ENCODE measurements at places on chromosomes 3 and 15. TPM values are rescaled to one million over a fixed set of nuclear protein-coding genes. Genes with fewer than 3 reads are reported as not detected.
A peak's percentile ranks its signal among the peaks of the same experiment; 100 is the strongest.

GRCh38 chr3:122679882-122680474 is 661 bp upstream of the PARP14 start:
- H3K4me1 ChIP-seq: peaks cover 30% of the 10 kb centered on the region
- no peaks in the 10 kb centered on the region for H3K27me3 ChIP-seq
- H3K36me3 ChIP-seq: no peaks in the 10 kb centered on the region

GRCh38 chr3:123150449-123151215 is 51.1 kb upstream of the SEC22A start:
- no peaks in the 10 kb centered on the region for H3K27me3 ChIP-seq
- no peak overlapping the region for H3K27ac ChIP-seq
- peaks cover 84% of the 10 kb centered on the region for H3K36me3 ChIP-seq
- DNase-seq: no peak
- no peak overlapping the region for H3K4me3 ChIP-seq

GRCh38 chr15:33190539-33190938 is 4.0 kb downstream of the FMN1 start:
- H3K27me3 ChIP-seq: no peaks in the 10 kb centered on the region
- H3K36me3 ChIP-seq: no peaks in the 10 kb centered on the region
- no peak overlapping the region for H3K27ac ChIP-seq
- no peaks in the 10 kb centered on the region for H3K4me1 ChIP-seq

DNA sequence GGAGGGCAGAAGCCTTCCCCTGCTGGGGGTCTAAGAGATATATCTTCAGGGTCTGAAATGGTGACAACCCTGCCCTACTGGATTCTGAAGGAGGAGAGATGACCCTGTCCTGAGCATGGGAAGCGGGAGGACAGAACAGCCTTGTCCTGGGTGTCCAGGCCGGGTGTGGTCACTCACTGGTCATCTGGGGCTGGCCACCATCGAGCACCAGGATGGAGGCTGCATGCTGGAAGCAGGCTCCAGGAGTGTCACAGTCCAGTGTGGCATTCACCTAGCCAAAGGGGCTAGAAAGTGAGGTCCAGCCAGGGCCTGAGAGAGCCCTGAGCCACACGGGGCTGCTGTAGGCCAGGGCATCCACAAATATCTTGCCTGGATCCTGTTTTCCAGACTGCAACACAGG is 5.2 kb downstream of the CDHR4 start:
- DNase-seq: no peak
- H3K27ac ChIP-seq: no peak overlapping the region
- peaks cover 44% of the 10 kb centered on the region for H3K4me1 ChIP-seq
- no peak overlapping the region for H3K4me3 ChIP-seq
- H3K27me3 ChIP-seq: no peaks in the 10 kb centered on the region

DNA sequence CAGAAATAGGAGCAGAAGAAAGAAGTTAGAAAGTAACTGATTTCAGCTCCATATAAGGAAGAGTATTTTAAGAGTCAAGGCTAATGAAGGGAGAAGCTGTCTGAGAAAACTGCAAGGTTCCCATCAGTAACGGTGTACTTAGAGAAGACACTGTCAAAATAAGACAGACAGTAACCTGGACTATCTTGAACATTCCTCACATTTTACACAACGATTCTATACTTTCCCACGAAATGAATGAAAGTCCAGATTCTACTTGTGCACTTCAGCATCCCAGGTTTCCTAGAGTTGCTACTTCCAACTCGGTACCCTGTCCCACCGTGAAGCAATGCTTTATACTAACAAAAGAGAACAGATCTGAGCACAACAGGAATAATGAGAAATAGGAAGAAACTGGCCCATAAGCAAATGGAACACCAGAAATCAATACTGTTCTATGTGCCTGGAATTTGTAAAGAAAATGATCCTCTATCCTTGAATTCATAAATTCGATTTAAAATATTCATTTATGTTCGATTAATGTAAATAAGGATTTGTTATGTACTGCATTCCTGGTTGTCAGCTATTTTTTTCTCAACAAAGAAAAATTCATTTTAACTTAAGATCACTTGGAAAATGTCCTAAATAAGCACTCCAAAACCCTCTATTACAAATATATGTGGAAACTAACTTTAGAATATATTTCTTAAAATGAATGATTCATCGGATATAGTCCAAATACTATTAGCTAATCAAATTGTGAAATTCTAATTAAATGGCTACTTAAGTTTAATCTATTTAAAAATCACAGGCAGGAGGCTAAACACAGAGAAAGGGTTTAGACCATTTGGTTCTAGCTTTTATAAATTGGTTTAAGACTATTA is 1.5 kb downstream of the C3orf70 start:
- H3K27ac ChIP-seq: no peak overlapping the region
- peaks cover 26% of the 10 kb centered on the region for H3K27me3 ChIP-seq
- H3K36me3 ChIP-seq: no peaks in the 10 kb centered on the region
- DNase-seq: no peak
- H3K4me1 ChIP-seq: peaks cover 32% of the 10 kb centered on the region
- H3K4me3 ChIP-seq: peak overlapping the region; percentile 51

GRCh38 chr3:197889204-197889930 is 60.6 kb upstream of the RPL35A start:
- H3K36me3 ChIP-seq: no peaks in the 10 kb centered on the region
- H3K27ac ChIP-seq: no peak overlapping the region
- no peak for DNase-seq
- H3K4me3 ChIP-seq: no peak overlapping the region
- H3K27me3 ChIP-seq: no peaks in the 10 kb centered on the region

- H3K4me3 ChIP-seq: no peak overlapping the region
- no peak overlapping the region for H3K27ac ChIP-seq
- no peaks in the 10 kb centered on the region for H3K36me3 ChIP-seq
- H3K4me1 ChIP-seq: no peaks in the 10 kb centered on the region
- no peak for DNase-seq
Measured at GRCh38 chr3:15875016-15875689, 77.4 kb upstream of the ANKRD28 start.

GRCh38 chr3:60575718-60576272 is 675.5 kb downstream of the FHIT start:
- H3K27ac ChIP-seq: no peak overlapping the region
- no peaks in the 10 kb centered on the region for H3K36me3 ChIP-seq
- no peaks in the 10 kb centered on the region for H3K4me1 ChIP-seq
- no peak for DNase-seq
- no peak overlapping the region for H3K4me3 ChIP-seq

DNA sequence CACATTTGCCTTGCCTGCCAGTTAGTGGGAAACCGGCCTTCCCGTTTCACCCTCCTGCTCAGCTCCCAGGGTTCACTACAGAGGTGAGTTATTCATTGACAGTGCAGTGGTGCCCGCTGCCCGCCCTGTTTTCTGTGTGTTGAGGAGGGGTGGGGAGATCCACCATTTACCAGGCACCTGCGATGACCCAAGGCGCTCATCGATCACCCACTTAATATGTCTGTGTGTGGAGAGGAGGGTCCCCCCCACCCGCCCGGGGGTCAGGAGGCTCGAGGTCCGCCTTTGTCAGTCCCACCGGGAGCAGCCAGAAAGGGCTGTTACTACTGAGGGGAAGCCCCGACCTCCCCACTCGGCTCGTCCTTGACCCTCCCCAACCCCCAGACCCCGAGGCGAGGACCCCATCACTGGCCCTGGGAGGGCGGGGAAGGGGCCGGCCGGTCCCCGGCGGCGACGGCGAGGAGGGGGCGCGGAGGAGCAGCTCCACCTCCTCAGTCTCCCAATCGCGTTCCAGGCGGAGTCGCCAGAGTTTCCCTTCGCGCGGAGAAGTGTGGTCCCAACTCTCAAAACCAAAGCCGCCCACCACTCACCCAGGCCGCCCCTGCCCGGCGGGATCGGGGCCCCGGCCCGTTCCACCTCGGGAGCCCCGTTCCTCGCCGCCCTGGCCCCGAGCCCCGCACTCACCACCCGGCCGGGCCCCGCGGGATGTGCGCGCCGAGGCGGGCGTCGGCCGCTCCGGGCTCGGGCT is 1.1 kb downstream of the PLXNB1 start:
- H3K4me1 ChIP-seq: peaks cover 83% of the 10 kb centered on the region
- H3K36me3 ChIP-seq: peaks cover 20% of the 10 kb centered on the region
- H3K27ac ChIP-seq: peak overlapping the region; percentile 99
- H3K27me3 ChIP-seq: no peaks in the 10 kb centered on the region
- DNase-seq: peak; percentile 90

DNA sequence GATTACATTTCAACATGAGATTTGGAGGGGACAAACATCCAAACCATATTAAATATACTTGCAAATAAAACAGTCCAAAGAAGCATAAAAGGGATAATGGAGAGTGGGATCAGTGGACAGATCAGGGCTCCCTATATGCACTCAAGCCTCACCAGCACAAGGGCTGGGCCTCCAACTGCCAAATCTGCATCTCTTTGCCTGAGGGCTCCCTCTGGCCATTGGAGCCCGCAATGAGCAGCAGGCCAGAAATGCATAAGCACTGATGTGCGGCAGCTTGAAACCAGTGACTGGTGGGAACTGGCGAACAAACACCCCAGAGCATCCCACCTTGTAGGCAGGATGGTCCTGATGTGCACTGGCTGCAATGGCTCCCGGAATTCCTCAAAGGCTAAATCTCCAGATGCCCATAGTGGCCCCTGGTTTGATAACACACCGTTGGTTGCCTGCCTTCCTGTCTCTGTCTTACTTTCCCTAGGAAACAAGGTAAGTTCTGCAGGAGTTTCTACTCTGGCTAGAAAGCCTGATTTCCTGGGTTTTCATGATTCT is 55.9 kb upstream of the POMGNT2 start:
- peaks cover 8% of the 10 kb centered on the region for H3K27me3 ChIP-seq
- no peak for DNase-seq
- no peaks in the 10 kb centered on the region for H3K4me1 ChIP-seq
- no peak overlapping the region for H3K4me3 ChIP-seq
- H3K27ac ChIP-seq: no peak overlapping the region
- no peaks in the 10 kb centered on the region for H3K36me3 ChIP-seq

DNA sequence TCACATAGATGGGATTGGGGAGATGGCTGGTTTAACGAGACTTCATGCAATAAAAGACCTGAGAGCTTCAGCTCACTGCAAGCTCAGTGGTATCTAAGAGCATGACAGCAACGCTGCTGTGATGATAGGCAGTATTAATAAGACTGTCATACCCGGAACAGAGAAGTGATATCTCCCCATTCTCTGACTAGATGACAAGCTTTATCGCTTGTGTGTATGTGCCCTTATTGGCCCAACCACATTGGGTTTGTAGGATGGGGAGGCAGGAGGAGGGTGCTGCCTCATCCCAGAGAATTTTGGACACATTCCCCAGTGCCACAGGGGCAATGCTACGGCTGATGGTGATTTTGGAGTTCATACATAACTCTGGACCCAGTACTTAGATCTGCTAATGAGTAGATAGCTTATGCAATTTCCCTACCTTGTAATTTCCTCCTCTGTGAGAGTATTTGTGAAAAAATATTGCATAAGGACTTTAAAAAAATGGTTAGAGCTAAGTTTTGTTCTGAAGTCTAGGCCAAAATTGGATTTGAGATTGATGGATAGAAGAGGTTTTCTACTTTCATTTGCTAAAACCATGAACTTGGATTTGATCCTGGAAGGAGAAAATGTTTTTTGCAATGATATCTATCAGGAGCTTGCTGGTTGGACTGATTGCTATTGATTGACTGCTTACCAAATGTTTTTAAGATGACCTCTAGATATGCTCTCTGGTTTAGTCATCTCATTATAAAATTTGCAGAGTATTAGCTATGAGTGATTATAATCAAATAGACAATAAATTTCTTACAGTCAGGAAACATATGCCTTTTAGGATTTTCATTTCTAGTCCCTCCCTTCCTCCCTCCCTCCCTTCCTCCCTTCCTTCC is 14.0 kb upstream of the TMEM212 start:
- peaks cover 79% of the 10 kb centered on the region for H3K4me1 ChIP-seq
- H3K27me3 ChIP-seq: no peaks in the 10 kb centered on the region
- no peak overlapping the region for H3K27ac ChIP-seq

GRCh38 chr3:12275974-12276650 is 12.8 kb upstream of the PPARG start:
- DNase-seq: no peak
- H3K36me3 ChIP-seq: no peaks in the 10 kb centered on the region
- H3K27ac ChIP-seq: no peak overlapping the region
- H3K27me3 ChIP-seq: no peaks in the 10 kb centered on the region
- no peak overlapping the region for H3K4me3 ChIP-seq

DNA sequence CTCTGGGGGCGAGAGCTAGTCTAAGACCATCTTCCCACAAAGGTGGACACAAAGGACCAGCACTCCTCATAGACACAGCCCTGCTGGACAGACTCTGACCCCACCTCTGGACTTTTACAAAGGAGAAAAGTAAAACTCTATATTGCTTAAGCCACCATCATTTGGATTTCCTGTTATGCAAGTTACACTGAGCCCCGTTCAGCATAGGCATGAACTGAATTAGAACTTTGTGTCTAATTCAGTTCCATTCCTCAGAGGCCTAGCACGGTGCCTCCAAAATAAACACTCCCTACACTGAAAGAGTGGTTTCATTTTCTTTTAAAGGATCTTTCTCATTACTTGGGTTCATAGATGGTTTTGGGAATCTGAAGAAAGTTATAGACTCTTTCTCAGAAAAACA is 79.2 kb upstream of the OCA2 start:
- no peak overlapping the region for H3K4me3 ChIP-seq
- H3K27me3 ChIP-seq: no peaks in the 10 kb centered on the region
- peaks cover 1% of the 10 kb centered on the region for H3K36me3 ChIP-seq
- peak; percentile 4 for DNase-seq
- peak overlapping the region; percentile 15 for H3K27ac ChIP-seq

- no peak overlapping the region for H3K27ac ChIP-seq
- no peaks in the 10 kb centered on the region for H3K4me1 ChIP-seq
- H3K27me3 ChIP-seq: no peaks in the 10 kb centered on the region
- no peaks in the 10 kb centered on the region for H3K36me3 ChIP-seq
- DNase-seq: no peak
Measured at GRCh38 chr3:103195216-103195615, 760.4 kb downstream of the ZPLD1 start.

DNA sequence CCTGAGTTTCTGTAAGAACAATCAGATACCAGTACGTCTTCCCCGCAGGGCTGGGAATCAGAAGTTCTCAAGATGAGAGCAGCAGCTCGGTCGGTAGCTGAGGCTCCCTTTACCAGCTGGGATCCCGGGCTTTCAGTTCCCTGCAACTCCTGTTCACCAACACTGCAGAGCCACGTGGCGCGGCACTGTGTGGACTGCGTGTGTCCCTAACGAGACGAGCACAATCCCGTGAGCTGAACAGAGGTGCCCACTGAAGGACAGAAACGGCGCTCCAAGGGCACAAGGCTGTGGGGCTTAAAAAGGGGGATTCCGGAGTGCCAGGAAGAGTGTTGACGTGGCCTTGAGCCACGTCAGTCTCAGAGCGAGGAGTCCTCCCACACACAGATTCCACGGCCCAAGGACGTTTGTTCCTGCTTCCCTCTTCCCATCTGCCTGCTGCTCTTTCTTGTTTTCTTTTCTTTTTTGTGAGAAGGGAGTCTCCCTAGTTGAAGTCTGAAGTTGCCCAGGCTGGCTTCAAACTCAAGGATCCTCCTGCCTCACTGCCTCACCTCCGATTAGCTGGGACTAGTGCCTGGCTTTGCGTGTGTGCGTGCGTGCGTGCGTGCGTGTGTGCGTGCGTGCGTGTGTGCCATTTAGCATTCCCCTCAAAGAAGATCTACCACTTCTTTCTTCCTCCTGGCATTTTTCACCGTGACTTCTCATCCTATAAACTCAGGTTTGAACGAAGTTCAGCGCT is 37.1 kb upstream of the RPL35A start:
- H3K27me3 ChIP-seq: no peaks in the 10 kb centered on the region
- H3K27ac ChIP-seq: no peak overlapping the region
- no peaks in the 10 kb centered on the region for H3K36me3 ChIP-seq
- H3K4me3 ChIP-seq: no peak overlapping the region

The SHC4 gene
- total RNA-seq: 0.04 TPM

The SAXO2 gene
- 1.5 TPM for total RNA-seq

The CPLX3 gene
- not detected for total RNA-seq

The KCNMB3 gene
- 2.4 TPM for total RNA-seq

The SLC12A1 gene
- not detected for total RNA-seq

The AHSG gene
- total RNA-seq: 2,043 TPM

The TJP1 gene
- 25.9 TPM for total RNA-seq

The SLC35G2 gene
- 7.6 TPM for total RNA-seq

All from HepG2 (cell line).